ENCODE measurements at places on chromosomes 6 and 20. TPM values are rescaled to one million over a fixed set of nuclear protein-coding genes. Genes with fewer than 3 reads are reported as not detected.

GRCh38 chr6:31736021-31736767 is at the start of gene CLIC1:
CLIC1 (minus strand) TSS chr6:31736530; CDS start chr6:31736300, 230 bp downstream.
- peak; percentile 54 for DNase-seq

DNA sequence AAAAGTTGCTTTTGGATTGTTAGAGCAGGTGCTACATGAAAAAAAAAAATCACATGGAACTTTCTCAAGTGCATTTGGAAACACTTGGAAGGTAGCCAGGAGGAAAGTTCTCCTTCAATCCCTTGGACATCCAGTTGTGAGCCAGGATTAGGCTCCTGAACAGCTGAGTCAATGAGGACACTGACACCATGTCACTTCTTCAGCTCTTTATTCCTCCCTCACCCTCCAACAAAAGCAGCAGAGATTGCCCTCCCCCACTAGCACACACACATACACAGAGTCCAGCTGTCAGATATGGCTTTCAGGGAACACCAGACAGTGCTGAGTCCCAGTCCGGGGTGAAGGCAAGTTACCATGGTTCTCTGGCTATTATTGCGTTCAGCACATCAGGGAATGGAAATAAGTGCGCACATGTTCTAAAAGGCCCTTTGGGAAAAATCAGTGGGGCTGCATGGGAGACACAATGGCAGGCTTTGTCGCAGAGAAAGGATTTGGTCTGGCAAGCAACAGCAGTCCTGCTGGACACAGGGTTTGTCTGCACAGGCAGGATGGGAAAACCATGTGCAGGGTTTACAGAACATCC is 124.7 kb upstream of the MARCKS start:
- DNase-seq: peak; percentile 53

- DNase-seq: no peak
Observed at GRCh38 chr6:35573495-35574110, 60.9 kb upstream of the TULP1 start.

The MACROD2 gene
- total RNA-seq: 6.4 TPM

GRCh38 chr6:160128879-160129516 is 7.4 kb downstream of the SLC22A1 start:
- DNase-seq: no peak

- DNase-seq: no peak
Observed at GRCh38 chr6:123941855-123942254, 138.2 kb downstream of the NKAIN2 start.

- no peak for DNase-seq
Observed at GRCh38 chr6:159125014-159125609, 44.1 kb upstream of the FNDC1 start.

DNA sequence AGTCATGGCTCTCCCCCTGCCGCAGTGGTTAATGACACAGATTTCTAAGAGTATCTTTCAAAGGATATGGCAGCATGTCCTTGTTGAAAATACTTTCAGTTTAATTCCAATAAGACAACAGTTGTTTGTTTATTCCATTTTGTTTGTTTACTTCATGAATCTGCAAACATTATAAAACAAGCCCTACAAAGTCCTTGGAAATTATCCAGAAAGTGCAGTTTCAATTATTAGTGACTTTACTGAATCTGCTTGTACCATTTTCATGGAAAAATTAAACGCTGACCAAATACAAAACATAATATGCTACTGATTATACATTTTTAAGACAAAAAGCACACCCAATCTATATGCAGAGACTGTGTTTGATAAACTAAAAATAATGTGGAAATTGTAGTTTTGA is 3.3 kb downstream of the HEY2 start:
- DNase-seq: no peak

DNA sequence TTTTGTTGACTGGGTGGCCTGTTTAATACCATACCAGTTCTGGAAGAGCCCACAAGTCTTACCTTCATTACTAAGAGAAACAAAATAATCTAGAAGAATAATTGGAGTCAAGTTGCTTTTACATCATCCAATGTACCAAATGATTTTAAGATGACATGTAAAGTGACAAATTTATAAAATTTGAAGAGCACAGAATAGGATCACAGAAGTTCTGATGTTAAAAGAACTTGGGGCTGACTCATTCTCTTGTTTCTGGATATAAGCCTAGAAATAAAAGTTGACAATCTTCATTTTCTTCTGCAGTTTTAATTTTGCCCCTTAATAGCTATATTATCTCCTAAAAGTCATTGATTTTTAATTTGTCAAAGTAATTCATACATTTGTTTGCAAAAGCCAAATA is 317.5 kb upstream of the MARCKS start:
- DNase-seq: no peak

The GRIK2 gene
- total RNA-seq: 11.0 TPM

- DNase-seq: no peak
Observed at GRCh38 chr6:21138336-21139069, 455.0 kb upstream of the SOX4 start.

The NINL gene
- 41.2 TPM for total RNA-seq

DNA sequence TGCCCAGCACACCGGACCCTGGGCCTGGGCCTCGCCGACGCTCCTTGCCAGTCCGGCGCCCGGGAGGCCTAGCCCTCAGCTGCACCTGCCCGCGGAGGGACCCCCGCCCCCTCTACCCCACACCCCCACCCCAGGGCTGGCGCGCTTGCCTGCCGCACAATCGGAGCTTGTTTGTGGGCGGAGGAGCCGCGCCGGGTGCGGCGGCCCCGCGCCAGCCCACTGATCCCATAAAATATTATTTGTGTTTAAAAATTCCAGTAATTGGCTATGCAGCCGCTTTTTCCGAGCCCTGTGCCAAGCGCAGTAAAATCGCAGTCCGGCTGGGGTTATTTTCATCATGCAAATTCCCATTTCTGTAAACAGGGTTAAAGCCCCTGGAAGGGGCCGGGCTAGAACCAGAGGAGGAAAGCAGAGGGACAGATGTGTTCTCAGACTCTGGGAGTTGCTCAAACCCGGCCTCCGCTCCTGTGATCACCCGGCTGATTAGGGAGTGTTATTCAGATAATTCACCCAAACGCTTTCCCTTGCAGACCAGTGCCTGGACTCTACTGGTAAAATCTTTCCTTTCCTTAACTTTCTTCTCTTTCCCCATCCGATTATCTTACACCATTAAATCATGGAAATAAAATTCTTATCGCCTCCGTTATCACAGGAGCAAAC is 93.1 kb downstream of the NCR2 start:
- DNase-seq: no peak

GRCh38 chr20:50673466-50674137 is 17.7 kb downstream of the RIPOR3 start:
- no peak for DNase-seq

DNA sequence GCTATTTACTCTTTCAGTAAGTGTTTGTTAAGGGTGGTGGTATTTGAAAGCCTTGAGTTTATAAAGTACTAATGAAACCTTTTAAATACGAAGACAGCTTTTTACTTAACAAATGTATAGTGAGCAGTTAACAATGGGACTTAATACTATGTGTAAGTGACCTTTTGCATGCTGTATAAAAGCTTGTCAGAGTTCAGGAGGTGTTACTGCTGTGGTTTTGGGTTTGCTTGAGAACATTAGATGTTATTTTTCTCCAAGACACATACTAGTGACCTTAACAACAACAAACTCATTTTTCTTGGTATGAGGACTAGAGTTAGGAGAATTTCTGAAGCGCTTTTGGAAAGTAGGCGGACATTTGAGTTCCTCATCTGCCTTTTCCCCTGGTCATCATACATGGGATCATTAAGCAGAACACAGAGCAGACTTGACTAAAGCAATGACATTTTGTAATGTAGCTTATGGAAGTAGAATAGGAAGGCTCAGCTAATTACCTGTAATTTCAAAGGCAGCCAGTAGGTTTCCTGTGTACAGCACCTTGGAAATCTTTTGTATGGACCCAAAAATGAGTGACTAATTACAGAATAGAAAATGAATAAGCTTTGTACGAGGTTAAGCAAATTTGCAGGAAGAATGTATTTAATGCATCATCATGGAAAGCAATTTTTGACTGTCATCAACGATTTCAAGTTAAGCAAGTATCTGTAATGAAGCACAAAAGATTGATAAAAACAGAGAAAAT is 14.1 kb downstream of the CDYL start:
- DNase-seq: no peak

DNA sequence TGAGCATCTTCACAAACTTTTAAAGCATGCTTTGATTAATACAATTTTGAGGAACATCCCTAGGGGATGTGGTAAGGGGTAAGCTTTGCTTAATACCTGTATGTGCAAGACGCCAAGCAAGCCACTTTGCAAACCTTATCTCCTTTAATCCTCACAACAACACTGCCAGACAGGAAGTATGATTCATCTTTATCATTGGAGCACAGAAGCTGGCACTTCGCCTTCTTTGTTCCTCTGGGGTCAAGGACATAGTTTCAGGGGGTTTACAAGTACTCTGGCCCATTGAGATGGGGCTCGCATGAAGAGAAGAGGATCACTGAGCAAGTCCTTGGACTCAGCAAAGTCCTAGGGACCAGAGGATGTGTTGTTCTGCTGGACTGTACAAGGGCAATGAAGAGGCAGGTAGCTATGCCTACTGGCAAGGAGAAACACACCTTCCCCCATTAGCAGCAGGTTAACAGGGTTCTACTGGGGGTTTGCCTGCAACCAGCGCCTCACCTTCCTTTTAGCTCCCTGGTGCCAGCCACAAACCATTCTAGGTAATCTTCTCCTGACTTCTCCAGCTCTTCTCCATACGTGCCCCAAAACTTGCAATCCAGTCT is 8.8 kb downstream of the TMEM244 start:
- no peak for DNase-seq

The CCN6 gene
- total RNA-seq: not detected

The TMEM74B gene
- 3.3 TPM for total RNA-seq

The PROKR2 gene
- total RNA-seq: not detected

The ZBP1 gene
- not detected for total RNA-seq

DNA sequence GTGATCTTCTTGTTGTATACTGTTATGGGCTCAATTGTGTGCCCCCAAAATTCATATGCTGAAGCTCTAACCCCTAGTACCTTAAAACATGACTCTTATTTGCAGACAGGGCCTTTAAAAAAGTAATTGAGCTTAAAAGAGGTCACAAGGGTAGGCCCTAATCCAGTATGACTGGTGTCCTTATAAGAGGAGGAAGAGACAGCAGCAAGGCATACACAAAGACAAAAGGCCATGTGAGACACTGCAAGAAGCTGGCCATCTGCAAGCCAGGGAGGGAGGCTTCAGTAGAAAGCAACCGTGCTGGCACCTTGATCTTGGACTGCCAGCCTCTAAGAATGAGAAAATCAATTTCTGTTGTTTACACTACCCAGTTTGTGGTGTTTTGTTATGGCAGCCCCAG is 8.4 kb downstream of the CAGE1 start:
- no peak for DNase-seq

DNA sequence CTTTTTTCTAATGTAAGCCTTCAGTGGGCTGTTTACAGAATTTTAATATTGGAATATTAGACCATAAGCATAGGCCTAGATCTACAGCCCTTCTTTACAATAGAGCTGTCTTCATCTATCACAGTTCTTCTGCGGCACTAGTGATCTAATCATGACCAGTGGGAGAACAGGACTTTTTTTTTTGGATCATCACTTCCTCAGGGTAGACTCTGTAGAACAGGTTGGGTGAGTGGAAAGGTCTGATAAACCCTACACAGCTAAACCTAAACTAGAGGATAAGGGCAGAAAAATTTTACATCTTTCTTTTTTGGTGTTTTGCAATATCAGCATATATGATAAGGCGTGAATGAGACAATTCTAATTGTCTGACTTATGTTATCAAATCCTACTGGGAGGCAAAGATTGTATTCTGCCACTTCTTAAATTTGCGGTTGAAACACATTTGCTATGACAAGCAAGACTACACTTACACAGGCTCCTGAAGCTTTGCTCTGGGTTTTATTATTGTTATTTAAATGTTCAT is 52.2 kb downstream of the GOPC start:
- DNase-seq: no peak

The ZC2HC1B gene
- total RNA-seq: not detected

DNA sequence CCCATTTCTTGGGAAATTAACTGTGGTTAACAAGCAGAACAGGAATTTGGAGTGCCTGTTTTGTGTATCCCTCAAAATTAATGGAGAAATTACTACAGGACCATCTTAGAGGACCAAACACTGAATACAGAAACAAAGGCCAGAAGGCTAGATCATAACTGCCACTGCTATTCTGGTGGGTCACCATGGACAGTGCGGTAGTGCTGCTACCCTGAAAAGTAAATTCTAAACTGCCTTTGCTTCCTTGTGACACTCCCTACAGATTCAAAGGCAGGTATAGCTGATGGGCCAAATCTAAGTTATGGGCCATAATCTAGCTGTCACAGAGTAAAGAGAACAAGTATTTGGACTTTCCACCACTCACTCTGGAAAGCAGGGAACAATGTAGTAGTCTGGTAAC is 575.8 kb upstream of the ADGRB3 start:
- no peak for DNase-seq

The MRAP2 gene
- 1.4 TPM for total RNA-seq

DNA sequence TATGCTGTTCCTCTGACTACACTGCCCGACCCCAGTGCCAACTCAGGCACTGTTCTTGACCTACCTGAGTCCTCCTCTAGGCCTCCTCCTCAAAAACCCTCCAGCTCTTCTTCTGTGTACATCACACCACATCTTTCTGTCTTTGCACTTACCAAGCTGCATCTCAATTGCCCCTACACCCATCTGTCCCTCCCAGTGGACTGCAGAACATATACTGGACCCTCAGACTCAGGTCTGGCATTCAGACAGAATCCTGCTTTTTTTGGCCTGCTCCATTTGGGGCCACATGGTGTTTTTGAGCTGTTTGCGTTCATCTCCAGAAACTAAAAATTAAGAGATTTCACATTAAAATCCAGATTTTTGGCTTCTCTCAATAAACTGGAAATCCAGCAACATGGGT is 23.2 kb upstream of the YWHAB start:
- DNase-seq: no peak

DNA sequence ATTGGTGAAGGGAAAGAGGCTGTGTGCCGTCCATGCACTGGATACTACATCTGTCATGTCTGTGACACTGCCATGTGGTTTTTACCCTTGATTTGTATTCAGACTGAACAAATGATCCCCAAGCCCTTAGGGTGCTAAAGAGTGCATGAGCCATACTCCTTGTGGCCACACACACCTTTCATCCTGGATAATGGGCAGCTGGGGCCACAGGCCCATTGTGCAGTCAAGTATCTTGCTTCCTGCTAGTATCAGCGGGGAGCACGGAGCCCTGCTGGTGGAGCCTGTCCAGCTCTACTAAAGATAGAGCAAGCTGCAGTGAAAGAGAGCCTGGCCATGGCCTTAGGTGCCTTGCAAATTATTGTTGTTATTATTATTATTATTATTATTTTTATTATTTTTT is 75.1 kb downstream of the SLX4IP start:
- no peak for DNase-seq
